ENCODE measurements at places on chromosomes 12 and 14. TPM values are rescaled to one million over a fixed set of nuclear protein-coding genes. Genes with fewer than 3 reads are reported as not detected.

- DNase-seq, result no peak
Measured at GRCh38 chr14:46404865-46405811, 246.4 kb downstream of the RPL10L start.

PZP gene
- total RNA-seq, result not detected

GRCh38 chr12:38771871-38772270, 133.5 kb downstream of the CPNE8 start:
- DNase-seq, result no peak

DNA sequence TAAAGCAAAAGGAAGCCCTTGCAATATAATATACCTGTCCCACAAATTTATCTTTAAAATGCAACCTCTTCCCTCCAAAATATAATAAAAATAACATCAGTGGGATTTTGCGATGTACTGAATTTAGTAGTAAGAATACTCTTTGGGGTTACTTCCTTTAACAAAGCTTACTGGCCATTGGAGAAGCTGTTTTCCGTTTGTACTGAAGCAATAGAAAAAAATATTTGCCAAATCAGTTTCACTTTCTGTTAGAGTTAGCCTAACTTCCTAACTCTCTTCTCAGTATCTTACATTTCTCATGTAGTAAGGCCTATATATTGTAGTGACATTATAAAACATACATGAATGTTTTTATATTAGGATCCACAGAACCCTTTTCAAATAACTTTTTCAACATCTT, 3.7 kb downstream of the MAX start:
- DNase-seq, result no peak

GALNT16 gene
- total RNA-seq, result 0.05 TPM

DNA sequence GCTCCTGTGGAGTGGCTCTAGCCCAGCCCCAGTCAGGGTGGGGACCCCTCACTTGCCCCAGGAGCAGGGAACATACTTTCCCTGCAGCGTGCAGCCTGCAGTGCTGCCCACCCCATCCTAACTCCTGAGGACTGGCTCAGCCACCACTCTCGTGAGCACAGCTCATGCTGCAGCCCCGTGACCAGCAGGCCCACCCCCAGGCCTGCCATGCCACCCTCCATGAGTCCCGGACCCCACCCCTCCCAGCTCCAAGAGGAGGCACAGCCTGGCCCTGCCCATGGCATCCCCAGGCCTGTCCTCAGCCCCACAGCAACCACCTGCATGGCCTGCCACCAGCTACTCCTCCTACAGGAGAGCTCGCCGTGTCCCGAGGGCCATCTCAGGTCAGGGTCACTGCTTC, 3.9 kb upstream of the JAG2 start:
- no peak for DNase-seq

DNA sequence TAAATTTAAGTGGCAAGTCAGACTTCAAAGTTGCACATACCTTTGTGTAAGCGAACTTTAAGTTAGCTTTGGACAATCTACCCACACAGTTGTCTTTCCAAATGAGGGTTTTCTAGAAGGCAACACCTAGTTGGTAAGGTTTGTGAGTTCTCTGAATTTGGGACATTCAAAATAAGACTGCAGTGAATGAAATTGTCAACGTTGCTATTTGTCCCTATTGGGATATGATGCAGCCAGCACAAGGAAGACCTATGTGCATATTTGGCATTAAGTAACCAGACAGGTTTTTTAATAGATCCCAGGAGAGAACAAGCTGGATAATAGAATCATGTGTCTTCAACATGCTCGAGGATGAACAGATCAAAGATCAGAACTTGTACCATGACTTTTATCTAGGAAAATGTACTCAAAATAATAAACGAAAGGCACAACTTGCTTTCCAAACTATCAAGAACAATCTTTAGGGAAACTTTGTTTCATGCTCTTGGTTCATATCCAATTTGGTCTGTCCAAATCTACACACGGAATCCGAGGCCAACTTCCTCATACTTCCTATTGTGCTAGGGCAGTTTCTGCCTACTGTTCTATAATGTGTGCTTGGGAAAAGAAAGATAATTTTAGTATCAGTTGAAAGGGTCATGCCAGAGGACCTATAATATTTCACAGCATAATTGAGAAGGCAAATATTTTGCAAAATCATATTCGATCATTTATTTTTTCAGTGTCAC, 284.2 kb upstream of the SOX5 start:
- no peak for DNase-seq

DNA sequence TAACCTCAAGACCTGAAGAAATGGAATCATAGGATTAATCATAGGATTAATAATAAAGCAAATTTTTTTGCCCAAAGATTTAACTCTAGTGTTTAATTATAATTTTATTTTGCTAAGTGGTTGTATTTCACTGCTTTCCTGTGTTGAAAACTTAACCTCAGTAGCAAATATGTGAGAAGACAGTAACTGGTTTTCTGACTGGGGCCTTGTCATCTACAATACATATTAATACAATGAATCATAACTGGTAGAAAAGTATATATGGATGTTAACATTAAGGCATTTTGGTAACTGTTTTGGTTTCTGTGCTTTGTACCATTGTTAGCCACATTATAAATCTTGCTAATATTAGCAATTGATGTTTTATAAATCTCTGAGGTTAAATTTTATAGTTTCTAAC, 92.2 kb downstream of the ACSS3 start:
- no peak for DNase-seq

SIX4 gene
- total RNA-seq, result 18.6 TPM

RD3L gene
- total RNA-seq, result not detected

P2RX2 gene
- not detected for total RNA-seq

GSG1 gene
- 1.0 TPM for total RNA-seq

DNA sequence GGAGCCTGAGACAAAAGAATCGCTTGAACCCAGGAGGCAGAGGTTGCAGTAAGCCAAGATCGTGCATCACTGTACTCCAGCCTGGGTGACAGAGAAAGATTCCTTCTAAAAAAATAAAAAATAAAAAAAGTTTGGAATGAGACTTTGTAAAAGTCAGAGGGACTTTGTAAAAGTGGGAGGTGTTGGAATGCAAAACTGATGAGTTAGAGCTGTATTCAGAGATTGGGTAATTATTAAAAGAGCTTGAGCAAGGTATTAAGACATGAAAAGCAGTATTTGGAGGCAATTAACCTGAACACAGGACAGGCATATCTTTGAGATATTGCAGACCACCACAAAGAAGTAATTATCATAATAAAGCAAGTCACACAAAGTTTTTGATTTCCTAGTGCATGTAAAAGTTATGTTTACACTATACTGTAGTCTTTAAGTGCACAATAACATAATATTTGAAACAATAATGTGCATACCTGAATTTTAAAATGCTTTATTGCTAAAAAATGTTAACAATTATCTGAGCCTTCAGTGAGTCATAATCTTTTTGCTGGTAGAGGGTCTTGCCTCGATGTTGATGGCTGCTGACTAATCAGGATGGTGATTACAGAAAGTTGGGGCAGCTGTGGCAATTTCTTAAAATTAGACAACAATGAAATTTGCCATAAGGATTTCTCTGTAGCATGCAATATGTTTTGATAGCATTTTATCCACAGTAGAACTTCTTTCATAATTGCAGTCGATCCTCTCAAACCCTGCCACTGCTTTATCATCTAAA, 33.1 kb downstream of the PHLDA1 start:
- DNase-seq, result no peak

DNA sequence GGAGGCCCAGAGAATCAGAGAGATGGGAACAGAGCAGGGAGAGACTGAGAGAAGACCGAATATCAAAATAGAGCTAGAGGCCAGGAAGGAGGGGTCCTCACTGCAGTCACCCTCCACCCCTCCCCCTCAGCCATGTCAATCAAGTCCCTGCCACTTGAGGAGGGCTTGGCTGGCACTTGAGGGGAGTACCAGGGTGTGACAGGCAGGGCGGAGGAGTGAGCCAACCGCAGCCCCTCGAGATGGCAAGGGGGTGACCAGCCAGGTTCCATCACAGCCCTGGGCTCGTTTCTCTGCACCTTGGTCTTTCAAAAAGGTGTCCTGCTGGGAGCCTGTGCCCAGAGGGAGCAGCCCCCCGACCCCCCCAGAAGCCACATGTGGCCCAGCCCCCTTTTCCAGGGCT, 4.2 kb downstream of the AQP5 start:
- no peak for DNase-seq

DNA sequence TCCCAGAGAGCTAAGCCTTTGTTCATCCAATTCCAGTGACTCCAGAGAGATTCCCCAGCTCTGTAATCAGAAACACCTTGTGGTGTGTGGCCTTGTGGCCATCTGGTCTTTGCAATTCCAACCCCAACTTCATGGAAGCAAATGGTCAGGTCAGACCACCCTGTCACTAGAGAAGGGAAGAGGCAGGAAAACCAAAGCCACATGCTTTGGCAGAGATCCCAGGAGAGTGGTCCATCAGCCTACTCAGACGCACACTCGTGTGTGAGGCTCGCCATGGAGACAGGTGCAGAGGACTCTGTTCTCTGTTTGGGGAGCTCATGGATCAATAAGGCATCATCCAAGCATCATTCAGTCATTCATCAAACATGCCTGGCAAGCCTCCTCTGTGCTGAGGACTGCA, 46.2 kb upstream of the TUNAR start:
- DNase-seq, result no peak

RNASE7 gene
- total RNA-seq, result not detected

DNA sequence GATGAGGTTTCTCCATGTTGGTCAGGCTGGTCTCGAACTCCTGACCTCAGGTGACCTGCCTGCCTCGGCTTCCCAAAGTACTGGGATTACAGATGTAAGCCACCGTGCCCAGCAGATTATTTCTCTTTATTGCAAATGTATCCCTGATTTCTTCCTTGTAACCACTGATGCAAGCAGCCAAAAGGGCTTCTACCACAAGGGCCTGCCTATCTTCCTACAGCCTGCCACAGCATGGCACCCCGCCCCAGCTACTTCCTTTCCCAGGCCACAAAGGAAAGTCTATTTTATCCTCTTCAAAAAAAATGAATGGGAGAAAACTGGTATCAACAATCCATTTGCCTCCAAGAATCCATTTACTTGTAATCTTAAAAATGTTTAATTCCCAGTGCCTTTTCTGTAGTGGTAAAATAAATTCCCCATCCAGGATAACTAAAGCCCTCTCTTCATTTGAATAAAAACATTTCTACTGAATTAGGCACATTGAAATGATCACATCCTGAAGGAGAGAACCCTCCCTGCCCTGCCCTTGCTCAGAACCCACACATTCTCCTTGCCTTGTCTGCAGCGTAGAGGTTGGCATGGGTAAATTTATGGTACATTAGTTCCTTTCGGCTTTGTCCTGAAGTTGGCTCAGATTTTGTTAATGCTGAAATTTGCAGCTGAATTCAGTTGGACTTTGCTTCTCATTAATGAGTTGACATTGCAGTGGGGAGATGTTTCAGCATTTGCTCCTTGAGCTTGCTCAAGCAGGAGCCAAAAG, 19.2 kb downstream of the GPHB5 start:
- DNase-seq, result no peak

DNA sequence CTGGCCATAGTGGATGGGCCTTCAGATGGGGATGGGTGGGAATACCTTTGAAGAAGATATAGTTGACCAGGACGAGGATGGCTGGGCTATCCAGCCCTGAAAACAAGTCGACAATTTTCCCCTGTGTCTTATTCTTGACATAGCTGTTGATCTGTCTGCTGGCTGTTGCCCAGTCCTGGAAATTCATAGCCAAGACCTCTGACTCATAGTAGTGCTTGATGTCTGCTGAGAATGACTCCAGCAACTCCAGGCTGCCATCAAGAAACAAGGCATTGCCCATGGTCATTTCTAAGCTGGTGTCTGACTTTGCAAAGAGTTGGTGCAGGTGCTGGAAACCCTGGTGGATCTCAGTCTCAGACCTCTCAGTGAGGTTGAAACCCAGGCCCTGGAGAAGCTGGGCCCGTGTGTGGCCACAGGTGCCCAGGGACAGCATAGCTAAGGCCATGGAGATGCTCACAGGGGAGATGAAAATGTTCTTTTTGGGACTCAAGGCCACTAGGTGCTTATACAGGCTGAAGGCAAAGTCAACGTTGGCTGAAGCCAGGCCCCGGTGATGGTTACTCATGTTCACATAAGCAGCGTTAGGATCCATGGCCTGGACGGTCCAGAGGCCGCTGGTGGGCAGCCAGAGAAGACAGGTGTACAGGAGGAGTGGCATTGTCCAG, 9.0 kb downstream of the SERPINA6 start:
- DNase-seq, result no peak

TMBIM6 gene
- total RNA-seq, result 471 TPM

GPR137C gene
- 0.54 TPM for total RNA-seq

RAD51AP1 gene
- total RNA-seq, result 17.2 TPM

GRCh38 chr14:98731701-98732100, 540.3 kb downstream of the BCL11B start:
- DNase-seq, result no peak

SERPINA10 gene
- total RNA-seq, result not detected

DNA sequence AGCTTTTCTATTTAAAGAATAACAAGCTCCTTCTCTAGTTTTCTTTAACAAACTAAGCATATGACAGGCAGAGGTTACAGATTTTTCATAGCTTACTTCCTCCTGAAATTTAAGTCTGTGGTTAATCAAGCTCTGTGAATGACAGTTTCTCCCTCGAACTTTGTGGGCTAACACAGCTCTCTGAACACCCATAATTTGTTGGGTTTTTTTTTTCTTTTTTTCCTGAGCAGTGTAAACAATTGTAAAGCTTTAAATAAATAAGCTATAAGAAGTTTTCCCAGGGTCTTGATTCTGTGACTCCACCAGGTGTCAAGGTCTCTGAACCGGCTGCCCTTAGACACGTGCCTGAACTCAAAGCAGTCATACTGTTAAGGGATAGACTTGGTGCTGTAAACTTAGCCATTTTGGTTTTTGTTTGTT, 128.1 kb upstream of the AMIGO2 start:
- no peak for DNase-seq

LGALS3 gene
- total RNA-seq, result 86.6 TPM

CLEC2B gene
- not detected for total RNA-seq

KRT75 gene
- not detected for total RNA-seq

FSCB gene
- total RNA-seq, result not detected

GRCh38 chr12:24838531-24838950, 110.4 kb downstream of the BCAT1 start:
- peak; percentile 69 for DNase-seq

PLEKHG7 gene
- total RNA-seq, result not detected

DNA sequence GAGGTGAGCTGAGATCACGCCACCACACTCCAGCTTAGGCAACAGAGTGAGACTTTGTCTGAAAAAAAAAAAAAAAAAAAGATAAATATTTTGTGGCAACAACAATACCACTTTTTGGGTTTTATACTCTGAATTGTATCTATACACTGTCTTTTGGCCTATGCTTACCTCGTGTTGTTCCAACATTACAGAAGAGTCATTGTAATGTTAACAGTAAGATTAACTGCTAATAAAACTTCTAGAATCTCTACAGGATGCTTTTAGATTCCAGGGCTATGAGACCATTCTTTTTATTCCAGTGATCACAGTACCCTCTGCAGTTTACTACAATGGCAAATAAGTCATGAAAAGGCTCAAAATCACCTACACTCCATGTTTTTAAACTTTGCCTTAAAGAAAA, 11.6 kb downstream of the IFT81 start:
- DNase-seq, result no peak

- no peak for DNase-seq
Measured at GRCh38 chr12:77064896-77065360, 441 bp downstream of the E2F7 start.

PTPN6 gene
- not detected for total RNA-seq

- peak; percentile 14 for DNase-seq
Measured at GRCh38 chr14:71363946-71364925, 457.0 kb downstream of the PCNX1 start.

- DNase-seq, result no peak
Measured at GRCh38 chr12:122145505-122146330, 28.3 kb downstream of the IL31 start.

- DNase-seq, result no peak
Measured at GRCh38 chr12:62290846-62291245, 30.6 kb downstream of the USP15 start.

Measured in HFFc6 (cell line).